ENCODE measurements at places on chromosomes 5 and 9. TPM values are rescaled to one million over a fixed set of nuclear protein-coding genes. Genes with fewer than 3 reads are reported as not detected.

The PGM5 gene
- polyA plus RNA-seq: 491 TPM

- no peak for DNase-seq
These were observed 145.4 kb upstream of the NREP start for GRCh38 chr5:111902436-111902835.

The OTULINL gene
- 7.1 TPM for polyA plus RNA-seq

- DNase-seq: no peak
These were observed 121.1 kb downstream of the SPATA31D1 start for GRCh38 chr9:82109626-82110025.

The PTGES gene
- 26.8 TPM for polyA plus RNA-seq

DNA sequence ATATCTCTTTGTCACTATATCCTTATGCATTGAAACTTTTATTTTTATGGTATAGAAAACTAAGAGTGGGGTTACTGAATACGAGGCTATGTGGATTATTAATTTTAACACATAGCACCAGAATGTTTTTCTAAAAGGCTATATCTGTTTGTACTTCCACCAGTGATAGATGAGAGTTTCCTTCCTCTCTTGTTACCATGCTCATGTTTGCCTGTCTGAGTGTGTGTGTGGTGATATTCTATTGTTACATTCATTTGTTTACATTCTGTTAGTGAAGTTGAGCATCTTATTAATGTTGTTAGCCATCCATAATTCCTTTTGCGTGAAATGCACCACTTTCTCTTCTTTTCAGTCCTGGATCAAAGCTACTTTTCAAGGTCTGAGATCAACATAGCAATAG is 54.1 kb upstream of the ALDH1A1 start:
- DNase-seq: no peak

The BNC2 gene
- 10.7 TPM for polyA plus RNA-seq

DNA sequence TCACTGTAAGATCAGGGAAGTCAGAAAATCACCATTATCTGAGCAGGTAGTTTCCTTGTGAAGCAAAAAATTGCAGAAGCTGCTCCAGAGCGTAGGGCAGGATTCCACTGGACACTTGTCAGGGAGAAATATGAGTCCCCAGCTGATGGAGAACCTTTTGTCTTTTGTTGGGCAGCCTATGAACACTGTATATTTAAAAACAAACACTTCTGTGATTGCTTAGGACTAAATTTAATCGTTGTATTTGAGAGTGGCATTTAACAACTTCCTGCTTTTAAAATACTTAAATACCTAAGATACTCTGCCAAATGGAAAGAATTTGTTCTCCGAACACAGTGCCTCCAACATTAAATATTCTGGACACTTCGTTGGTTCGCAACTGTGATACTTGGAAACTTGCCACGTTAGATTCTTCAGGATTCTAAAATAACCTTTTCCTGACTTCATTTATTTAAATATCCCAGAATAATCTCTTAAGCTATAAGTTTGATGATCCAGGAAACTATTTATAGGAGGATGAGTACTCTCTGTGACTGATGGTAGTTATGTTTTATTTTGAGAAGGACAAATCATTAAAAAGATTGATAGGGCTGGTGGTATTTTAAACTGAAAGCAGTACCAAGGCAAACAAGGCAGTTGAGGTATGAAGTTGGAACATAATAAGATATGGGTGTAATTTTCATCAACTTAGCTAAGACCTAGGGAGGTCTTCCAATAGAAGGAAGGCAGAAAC is 2.7 kb upstream of the HSPA4 start:
- no peak for DNase-seq

DNA sequence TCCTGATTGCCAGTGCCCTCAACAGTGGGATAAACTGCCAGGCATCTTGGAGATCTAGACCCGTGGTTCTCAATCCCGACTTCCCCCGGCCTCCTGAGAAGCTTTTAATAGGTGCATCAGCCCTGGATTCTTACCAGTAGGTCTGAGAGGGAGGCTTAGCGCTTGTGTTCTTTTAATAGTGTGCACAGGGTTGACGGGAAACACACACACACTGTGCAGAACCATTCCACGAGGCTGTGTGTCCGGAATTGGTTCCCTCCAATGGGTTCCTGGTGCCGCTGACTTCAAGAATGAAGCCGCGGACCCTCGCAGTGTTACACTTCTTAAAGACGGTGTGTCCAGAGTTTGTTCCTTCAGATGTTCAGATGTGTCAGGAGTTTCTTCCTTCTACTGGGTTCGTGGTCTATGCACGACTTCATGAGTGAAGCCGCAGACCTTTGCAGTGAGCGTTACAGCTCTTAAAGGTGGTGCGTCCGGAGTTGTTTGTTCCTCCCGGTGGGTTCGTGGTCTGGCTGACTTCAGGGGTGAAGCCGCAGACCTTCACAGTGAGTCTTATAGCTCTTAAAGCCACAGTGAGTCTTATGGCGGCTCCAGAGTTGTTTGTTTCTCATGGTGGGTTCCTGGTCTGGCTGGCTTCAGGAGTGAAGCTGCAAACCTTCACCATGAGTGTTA is 46.6 kb upstream of the PRSS3 start:
- no peak for DNase-seq

GRCh38 chr5:98318386-98318785 is 455.1 kb upstream of the RGMB start:
- DNase-seq: no peak

GRCh38 chr5:172766287-172767108 is 4.5 kb downstream of the DUSP1 start:
- no peak for DNase-seq

- DNase-seq: no peak
These were observed 1.2 kb upstream of the PCSK1 start for GRCh38 chr5:96434201-96434645.

DNA sequence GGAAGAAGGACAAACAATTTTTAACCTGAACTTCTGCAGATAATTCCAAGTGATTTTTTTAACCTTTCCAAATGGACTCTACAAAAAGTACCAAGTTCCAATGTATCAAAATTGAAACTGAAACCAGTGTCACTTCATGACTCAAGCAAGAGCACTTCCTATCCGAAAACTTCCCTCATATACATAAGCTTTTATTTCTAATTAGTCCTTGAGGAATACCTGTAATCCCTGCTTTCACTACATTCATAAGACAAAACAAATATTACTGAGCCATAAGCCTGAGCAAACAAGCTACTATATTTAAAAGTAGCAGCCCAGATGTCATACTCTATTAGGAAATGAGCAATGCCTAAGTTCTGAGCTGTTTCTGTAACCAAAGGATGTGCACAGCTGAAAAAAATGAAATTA is 224.4 kb downstream of the EBF1 start:
- DNase-seq: no peak

- DNase-seq: no peak
These were observed 206.6 kb downstream of the DEPDC1B start for GRCh38 chr5:60493372-60493771.

The SYK gene
- 5.7 TPM for polyA plus RNA-seq

DNA sequence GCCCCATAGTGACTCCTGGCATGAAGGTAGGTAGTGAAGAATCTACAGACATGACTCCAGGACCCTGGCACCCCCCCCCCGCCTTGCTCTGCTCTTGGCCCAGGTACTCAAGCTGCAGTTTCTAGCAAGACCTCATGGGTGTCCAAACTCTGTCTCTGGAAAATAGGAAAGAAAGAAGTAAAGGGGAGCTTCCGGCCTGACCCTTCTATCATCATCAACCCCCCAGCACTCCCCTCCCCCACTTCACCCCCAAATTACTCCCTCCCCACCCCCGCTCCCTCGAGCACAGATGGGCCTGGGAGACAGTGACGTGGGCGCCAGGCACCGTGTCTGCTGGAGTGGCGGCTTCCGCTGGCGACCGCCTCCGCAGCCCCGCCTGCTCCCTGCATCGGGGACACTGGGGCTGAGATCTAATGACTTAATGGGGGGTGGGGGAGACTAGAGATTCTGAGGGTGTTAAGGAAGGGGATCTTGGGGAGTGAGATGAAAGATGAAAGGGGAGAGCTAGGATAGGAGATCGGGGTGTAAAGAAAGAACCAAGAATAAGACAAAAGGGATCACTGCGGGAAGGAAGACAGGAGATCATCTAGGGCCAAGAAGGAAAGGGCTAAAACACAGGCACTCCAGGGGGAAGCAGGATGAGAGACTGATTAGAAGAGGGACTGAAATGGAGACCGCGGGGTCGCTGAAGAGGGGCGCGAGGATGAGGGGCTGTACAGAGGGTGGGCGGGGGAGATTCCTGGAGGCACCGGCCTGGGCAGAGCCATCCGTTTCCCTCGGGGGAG is 1.1 kb upstream of the DNAJB5 start:
- DNase-seq: no peak

DNA sequence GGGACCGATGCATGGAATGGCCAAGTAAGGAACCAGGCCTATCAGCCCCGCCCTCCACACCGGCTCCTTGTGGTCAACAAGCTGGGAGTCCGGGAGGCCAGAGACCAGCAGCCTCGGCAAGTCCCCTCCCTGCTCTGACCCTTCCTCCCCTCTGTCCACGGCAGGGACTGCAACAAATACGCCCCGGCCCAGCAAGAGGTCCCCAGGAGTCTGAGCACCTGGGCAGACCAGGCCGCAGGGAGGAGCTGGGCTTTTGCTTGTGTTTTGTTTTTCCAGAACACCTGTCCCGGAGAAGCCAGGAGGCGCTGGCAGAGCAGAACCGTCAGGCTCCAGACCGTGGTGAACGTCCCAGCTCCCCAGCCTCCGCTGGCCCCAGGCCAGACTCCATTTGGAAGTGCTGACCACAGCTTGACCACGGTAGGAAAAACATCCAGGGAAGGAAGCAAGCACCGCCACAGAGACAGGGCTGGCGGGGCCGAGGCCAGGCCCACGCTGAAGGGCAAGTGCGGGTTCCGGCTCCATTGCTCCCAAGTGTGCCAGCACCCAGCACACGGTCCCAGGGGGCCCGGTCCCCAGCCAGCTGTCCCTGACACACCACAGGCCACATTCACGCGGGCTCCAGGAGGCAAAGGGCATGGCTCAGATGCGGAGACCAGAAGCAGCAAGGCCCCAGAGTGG is 56.7 kb downstream of the VAV2 start:
- no peak for DNase-seq

The CYFIP2 gene
- 64.7 TPM for polyA plus RNA-seq

GRCh38 chr9:118882684-118883083 is 486.6 kb downstream of the BRINP1 start:
- DNase-seq: no peak

DNA sequence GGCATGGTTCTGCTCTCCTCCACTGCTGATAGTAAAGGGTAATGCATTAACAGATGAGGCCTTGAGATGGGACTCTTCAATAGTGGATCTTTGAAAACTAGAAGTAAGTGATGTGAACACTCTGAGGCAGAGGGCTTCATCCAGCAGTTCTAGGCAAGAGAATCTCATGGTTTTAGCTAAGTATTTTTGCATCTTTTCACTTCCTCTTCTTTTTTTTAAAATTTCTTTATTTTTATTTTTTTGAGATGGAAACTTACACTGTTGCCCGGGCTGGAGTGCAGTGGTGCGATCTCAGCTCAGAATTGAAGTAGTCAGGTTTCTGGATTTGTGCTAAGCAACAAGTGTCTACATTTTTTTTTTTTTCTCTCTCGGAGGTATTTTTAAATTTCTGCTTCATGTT is 101.9 kb downstream of the MTRR start:
- DNase-seq: no peak

GRCh38 chr5:168935183-168935582 is 356.0 kb upstream of the PANK3 start:
- no peak for DNase-seq

The IL31RA gene
- not detected for polyA plus RNA-seq

- no peak for DNase-seq
These were observed 93.3 kb downstream of the BARX1 start for GRCh38 chr9:93861736-93862358.

GRCh38 chr9:6689893-6690674 is 44.6 kb upstream of the GLDC start:
- DNase-seq: no peak

GRCh38 chr5:44827681-44828080 is 18.9 kb downstream of the MRPS30 start:
- no peak for DNase-seq

DNA sequence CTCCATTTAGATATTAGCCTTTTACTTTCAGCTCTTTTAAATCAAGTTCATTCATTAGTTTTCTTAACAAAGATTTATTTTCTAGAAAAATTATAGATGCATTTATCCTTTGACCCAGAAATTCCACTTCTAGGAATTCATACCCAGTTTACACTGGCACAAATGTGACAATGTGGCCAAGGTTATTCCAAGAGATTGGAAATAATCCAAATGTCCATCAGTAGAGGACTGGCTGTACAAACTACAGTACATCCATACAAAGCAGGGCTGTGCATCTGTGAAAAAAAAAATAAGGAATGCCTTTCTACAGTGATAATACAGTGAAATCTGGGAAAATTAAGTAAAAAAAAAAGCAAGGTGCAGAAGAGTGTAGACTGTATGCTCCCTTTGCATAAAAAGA is 149.2 kb downstream of the GABBR2 start:
- no peak for DNase-seq

The MEF2C gene
- polyA plus RNA-seq: 25.2 TPM

DNA sequence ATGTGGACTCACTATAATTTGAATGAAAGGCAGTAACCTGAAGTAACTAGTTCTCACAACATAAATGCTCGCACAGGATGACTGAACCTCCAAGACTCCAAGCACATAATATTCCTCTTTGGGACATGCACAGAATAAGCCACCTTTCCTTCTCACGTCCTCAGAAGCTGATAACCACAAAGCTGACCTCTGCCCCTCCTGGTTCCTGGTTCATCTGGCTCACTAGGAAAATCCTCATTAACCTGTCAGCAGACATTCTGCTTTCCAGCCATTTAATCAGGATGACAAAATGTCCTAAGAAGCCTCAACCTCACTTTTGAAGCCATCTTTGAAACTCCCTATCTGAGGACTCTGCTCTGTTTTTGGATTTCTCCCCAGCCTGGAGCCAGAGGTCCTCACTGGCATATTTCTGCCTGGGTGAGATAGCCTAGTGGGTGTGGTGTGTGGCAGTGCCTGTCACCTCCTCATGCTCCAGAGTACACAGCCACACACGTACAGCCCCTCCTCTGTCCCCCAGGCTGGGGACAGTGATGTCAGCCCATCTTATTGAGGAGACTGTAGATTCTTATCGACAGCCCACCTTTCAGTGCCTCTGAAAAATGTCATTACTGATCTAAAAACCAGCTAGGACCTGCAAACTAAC is 10.3 kb downstream of the ANKH start:
- no peak for DNase-seq

The HACD4 gene
- polyA plus RNA-seq: 3.8 TPM

The PCDHB7 gene
- polyA plus RNA-seq: 2.6 TPM

DNA sequence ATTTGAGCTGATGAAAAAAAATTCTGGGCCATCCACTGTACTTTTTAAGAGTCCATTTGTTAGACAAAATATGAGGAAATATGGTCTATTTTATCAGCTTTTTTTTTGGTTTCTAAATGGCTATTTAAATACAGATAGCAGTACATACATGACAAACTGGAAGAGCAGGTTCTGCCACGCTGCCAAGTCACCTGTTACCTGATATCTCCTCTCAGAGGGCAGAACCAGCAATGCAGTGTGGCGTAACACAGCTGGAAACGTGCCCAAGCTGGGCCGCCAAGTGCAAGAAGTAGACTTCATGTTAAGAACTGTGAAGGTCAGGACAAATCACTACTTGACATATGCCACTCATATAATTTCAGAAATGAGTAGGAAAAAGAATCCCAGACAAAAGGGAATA is 8.1 kb downstream of the MCIDAS start:
- DNase-seq: peak; percentile 83

DNA sequence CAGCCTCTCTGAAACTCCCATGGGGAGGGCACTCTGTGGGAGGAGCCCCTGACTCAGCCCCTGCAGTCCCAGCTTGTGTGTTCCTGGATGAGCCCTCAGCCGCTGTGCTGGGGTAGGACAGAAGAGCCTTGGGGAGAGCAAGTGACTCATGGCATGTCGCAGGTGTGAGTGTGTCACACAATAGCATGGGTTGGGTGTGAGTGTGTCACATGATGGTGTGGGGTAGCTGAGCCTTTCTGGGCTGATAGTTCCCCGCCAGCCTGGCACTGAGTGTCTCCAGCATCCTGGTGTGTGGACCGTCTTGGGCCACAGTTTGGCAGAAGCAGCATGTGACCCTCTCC is 83.4 kb downstream of the PHF2 start:
- DNase-seq: no peak

Data from urinary bladder (tissue), 4 donors.